ENCODE measurements at places on chromosomes 16 and 17.

DNA sequence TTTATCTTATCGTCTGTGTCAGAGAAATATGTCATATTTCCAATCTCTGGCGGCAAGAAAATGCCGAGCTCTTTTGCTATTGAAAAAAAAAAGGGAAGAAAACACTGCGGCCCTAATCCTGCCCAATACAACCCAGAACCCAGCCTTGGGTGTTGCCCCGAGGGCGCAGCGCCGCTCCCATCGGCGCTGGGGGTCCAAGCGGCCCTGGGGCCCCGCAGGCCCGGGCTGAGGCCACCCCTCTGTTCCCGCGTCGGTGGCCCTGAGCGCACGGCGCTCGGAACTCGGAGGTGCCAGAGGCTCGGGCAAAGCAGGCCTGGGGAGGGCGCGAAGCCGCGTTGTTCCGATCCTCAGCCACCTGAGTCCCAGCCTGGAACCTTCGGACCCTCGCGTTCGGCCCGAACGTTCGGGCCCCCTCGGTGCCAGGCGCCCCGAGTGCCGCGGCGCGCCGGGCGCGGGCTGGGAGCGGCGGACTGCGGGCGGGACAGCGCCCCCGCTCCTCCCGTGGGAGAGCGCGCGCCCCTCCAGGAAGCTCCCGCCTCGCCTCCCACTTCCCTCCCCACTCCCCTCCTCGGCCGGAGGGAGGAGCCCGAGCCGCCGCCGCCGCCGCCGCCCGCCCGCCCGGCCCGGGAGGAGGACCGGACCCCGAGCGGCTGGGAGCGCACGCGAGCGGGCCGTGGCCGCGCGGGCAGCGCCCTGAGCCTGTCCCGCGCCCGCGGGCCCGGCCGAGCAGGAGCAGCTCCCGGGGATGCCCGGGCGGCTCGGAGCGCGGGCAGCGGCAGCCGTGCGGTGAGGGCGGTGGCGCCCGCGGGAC lies at the start of gene CPNE2:
Gene CPNE2, plus strand, starts transcription at position 609 of the 811 bp plus-strand sequence. CDS start 18,160 bp downstream, outside the sequence.
- DNase-seq, result peak; percentile 32

GRCh38 chr17:83078378-83079351 lies 744 bp upstream of the METRNL start:
- no peak for DNase-seq

GRCh38 chr17:68972119-68972704 lies 17.0 kb upstream of the ABCA8 start:
- no peak for DNase-seq

DNA sequence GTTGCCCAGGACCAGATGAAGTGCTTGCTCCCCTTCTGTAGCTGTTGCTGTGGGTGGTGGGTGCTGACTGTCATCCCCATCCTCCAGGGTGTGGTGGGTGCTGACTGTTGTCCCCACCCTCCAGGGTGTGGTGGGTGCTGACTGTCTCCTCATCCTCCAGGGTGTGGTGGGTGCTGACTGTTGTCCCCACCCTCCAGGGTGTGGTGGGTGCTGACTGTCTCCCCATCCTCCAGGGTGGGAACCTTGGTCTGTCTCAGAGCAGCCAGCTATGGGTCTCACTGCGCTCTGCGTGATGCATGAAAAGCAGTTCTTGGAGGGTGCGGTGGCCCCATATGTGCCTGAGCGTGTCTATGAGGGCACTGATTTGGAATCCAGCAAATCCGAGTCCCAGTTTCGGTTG lies 163.8 kb downstream of the RPTOR start:
- DNase-seq, result peak; percentile 45

GRCh38 chr17:45200701-45201100 lies 21.0 kb upstream of the FMNL1 start:
- no peak for DNase-seq

DNA sequence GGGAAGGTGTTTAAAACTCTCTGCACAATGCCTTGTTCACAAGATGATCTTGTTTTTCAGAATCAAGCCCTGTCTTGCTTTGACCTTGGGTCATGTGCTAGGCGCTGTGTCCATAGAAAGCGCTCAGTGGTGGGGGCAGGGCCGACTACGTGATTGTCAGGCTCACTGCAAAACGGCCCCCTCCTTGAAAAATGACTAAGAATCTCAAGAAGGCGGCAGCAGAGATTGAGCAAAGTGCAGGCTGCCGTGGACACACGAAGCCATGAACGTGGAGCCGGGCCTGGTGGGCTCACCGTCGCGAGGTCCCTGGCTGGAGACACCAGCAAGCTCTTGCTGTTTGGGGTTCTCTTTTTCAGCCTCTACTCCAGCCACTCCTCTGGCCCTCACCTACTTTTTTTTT lies 10.2 kb downstream of the ATP2C2 start:
- no peak for DNase-seq

DNA sequence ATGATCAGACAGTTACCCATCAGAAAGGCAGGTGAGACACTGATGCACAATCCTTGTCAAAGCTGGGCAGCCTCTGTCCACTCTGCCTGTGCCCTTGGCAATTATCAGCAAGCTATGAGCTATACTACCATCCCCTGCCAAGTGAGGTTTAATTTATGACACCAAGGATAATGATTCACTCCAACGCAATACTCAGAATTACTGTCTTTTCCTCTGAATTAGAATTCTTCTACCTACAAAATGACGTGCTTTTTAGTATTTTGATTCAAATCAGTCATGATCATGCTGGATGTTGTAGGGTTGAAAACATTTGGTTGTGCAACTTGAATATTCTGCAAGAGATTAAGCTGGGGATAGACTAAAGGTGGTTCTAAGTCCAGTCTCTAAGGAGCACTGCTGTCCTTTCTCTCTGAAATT lies 116.8 kb upstream of the SOX9 start:
- no peak for DNase-seq

- no peak for DNase-seq
These were observed 2.1 kb downstream of the CBFA2T3 start for GRCh38 chr16:88974916-88975215.
